ENCODE measurements at places on chromosomes 3 and 15. TPM values are rescaled to one million over a fixed set of nuclear protein-coding genes. Genes with fewer than 3 reads are reported as not detected.

SCAANT1 gene
- total RNA-seq: not detected

SLC22A13 gene
- not detected for total RNA-seq

C3orf85 gene
- total RNA-seq: not detected

IGSF10 gene
- 0.31 TPM for total RNA-seq

GOLGA8R gene
- 1.8 TPM for total RNA-seq

TRAIP gene
- total RNA-seq: 16.1 TPM

LOXL1 gene
- total RNA-seq: 92.8 TPM

SLC7A14 gene
- total RNA-seq: not detected

GRCh38 chr15:63597821-63598220 lies 634 bp downstream of the FBXL22 start:
- DNase-seq: no peak

GRCh38 chr15:98952381-98952803 lies 55.2 kb downstream of the PGPEP1L start:
- no peak for DNase-seq

DNA sequence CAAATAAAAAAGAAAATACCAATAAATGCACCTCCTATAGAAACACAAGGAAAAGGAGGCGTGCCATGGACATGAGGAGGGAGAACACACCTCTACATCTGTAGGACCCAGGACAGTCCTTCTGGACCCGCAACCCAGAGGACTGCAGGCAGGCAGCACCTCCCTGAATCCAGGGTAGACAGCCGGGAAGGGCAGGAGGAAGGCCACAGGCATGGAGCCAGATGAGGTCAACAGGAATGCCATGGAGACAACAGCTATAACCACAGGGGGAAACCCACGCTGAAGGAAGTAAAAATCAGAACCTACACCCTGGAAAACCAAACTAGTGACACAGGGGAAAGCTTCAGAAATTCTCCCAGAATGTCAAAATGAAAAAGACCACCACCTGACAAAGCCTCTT lies 248.8 kb upstream of the NSMCE3 start:
- peak; percentile 32 for DNase-seq

DNA sequence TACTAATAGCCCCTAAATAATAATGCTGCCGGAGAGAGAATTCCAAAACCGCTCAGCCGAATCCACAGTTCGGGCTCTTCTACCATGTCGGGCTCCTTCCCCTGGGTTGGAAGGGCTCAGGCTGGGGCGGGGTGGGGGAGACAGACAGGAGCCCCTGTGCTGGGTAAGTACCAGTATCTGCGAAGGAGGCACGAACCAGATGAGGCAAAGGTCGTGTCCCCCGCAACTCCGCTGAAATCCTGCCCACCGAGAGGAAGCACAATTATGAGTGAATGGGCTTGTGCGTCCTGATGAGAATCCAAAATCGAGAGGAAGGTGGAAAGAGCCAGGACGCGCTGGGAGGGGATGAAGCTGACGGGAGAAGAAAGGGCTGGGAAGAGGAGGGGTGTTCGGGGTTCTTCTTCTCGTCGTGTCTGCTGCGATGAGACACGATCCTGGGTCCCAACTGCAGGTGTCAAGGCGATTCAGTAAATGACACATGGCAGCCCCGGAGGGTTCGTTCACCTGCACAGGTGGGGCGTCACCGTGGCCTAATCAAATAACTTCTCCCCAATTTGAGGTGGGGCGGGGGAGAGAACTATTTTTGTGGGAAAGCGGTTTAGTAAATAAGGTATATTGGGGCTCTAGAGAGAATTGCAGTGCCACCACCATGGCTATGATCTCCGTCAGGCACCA lies 707 bp upstream of the FAM81A start:
- DNase-seq: no peak

- DNase-seq: no peak
Measured at GRCh38 chr15:54839379-54839778, 357.4 kb downstream of the RSL24D1 start.

DNA sequence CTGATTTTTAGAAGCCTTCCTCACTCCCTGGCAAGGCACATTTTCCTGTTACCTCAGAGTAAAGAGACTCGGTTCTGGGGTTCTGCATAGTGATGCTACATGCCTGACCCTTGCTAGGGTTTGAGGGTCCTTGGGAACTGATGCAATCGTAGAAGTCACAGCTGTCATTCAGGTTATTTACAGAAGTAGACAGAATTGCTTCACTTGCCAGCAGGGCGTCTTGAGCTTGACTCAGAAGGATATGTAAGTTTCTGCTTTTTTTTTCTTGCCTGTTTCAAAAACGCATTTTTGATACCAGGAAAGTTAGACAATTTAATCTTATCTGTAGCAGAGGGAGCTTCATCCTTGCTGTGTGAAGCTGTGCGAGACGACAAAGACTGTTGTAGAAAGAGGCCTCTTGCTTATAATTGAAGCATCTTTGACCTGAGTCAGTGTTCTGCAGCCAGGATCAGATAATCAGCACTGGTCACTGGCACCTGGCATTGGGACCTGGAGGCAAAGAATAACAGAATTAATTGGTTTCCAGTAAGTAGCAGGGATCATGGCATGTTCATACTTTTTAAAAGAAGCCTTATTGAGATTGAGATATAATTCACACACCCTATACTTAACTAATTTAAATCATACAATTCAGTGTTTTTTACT lies 24.8 kb downstream of the CACNA1D start:
- DNase-seq: no peak

DNA sequence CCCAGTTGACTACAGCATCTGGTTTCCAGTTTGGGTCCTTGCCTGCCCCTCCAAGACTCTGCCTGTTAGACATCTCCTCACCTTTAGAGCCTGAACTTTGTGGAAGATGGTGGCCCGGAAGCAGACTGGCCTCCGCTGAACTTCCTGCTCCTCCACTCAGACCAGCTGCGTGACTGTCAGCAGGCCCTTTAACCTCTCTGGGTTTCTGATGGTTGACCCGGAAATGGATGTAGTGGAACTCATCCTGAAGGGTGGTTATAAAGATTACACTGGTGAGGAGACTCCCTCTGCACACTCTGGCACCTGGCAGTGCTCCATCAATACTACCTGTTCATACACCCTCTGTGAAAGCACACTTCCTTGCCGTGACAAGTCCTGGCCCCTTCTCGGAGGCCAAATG lies 151.9 kb upstream of the TLE3 start:
- DNase-seq: no peak

GRCh38 chr15:100350434-100351226 lies 8.9 kb upstream of the ADAMTS17 start:
- DNase-seq: no peak

DNA sequence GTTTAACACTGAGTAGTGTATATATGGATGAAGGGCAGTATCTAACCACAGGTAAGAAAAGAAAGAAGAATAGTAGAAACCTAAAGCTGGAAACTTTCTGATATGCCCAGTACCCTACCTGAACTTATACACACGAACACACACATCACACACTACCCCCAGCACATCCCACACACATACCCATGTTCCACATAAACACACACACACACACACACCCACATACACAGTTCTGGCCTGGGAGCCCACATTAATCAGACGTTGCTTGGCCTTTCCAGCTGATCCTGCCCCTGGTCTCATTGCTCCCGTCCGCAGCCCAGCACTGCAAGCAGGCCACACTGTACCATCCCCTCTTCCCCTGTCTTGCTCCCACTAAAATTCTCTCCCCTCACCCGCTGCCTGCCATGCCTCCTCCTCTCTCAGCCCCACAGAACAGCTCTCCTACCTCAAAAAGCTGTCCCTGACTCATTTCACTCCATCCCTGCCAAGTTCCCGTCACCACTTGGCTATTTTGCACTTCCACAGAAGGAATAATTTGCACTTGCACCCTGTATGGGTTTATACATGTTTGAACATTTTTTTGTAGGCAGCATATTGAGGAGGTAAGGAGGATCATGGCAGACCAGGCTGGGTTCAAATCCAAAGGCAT lies 185.8 kb upstream of the PPP2R3A start:
- no peak for DNase-seq

- no peak for DNase-seq
Measured at GRCh38 chr15:73254598-73254997, 114.2 kb downstream of the HCN4 start.

DNA sequence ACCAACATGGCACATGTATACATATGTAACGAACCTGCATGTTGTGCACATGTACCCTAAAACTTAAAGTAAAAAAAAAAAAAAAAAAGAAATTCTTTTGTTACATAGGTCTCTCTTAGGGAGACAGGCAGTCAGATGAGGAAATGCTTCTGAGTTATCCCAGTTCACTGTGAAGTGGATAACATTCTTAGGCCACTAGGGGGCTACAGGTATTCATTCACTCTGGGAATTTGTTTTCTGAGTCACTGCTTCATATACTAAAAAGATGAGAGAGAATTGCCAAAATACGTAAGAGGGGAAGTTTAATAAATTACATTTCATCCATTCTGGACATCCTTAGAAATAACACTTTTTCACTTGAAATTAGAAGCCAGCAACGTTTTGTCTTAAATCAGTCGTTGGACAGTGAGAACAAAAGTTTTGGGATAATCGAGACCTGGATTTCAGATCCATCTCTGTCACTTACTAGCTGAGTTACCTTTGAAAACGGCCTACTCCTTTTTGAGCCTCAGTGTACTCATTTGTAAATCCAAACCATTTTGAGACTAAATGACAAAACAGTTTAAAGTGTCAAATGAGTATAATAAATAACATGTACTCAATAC lies 738.4 kb upstream of the ALCAM start:
- peak; percentile 80 for DNase-seq

DNA sequence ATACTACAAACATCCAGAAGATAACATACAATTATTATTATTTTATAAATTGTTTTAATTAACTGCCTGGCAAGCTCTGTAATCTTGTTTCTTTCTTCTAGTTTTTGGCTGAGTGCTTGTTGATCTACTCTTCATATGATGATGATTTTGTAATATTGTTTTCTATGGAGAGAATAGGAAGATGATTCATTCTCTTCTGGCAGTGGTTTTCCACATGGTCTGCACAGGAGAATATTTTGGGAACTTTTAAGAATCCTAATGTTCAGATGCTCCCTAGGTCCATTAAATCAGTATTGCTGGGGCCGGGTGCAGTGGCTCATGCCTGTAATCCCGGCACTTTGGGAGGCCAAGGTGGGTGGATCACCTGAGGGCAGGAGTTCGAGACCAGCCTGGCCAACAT lies 37.6 kb downstream of the CACNA2D3 start:
- no peak for DNase-seq

DNA sequence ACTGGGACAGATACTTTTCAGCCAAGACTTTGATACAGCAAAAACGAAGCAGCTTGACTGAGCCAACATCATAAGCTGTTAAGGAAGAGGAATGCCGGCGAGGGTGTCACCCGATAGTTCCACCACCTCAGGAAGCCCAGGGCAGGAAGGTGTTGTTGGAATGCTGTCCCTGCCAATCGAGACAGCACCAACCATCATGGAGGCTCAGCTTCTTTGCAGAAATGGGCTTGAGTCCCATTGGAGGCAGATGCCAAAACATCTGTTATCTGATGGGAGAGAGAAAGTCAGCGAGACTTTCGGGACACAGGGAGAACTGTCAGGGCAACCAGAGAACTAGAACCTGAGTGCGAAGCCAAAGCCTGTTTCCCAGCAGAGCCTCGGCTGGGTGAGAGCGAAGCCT lies 50.7 kb downstream of the CA12 start:
- no peak for DNase-seq

DNA sequence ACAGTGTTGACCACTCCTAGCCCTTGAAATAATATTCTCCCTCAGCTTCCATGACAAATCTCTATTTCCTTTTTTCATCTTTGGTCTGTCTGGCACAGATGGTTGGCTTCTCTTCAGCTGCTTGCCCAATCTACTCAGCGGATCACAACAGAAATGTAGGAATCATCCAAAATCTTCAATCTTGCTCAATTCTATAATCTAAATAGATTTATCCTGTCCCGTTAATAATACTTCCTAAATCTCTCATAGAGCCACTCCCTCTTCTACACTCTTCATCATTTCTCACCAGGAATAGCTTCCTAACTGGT lies 3.8 kb downstream of the PEAK1 start:
- no peak for DNase-seq

GRCh38 chr3:183822631-183823030 lies 2.7 kb downstream of the MAP6D1 start:
- no peak for DNase-seq

GRCh38 chr3:32239307-32240158 lies 1.1 kb downstream of the CMTM8 start:
- DNase-seq: peak; percentile 16

DNA sequence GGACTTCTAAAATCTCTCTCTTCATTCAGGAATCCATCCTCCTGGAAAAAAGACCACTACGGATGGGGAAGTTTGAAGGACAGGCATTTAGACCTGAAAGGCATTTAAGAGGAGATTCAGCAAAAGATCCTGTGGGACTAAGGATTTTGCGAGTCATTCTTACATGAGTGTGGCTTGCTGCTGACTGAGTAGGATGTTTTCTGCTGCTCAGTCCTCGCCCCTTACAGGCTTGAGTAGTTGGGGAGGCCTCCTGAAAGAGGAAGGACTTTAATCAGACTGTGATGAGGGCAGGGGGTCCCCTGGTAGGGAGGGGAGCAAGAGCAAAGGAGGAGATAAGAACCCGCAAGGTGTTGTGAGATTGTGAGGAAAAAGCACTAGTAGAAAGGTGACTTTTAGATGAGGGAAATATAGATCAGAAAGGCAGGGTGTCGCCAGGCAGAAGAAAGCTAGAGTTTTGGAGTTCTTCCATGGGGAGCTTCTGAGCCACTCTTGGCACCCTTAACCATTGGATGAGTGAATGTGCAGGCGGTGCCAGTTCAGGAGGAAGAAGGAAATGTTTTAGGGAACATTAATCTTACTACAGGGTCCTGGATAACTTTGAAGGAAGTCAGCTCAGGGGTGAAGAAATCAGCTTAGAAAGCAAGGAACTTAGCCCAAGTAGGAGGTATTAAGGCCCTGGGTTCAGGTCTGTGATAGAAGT lies 171.1 kb downstream of the RORA start:
- DNase-seq: no peak

GRCh38 chr3:46539443-46540005 lies 26.6 kb downstream of the LRRC2 start:
- DNase-seq: no peak

DNA sequence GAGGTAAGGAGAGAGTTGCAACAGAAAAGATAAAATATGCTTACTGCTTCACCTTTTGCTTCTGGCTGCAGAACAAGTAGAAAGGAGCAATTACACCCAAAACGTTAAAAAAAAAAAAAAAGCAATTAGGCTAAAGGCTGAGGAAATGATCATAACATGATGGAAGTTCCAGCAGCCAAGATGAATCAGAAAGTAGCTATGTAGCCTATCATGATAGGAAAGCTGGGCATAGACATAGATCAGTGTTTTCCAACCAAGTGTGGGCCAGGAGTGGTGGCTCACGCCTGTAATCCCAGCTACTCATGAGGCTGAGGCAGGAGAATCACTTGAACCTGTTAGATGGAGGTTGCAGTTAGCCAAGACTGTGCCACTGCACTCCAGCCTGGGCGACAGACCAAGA lies 52.6 kb downstream of the AGTR1 start:
- DNase-seq: no peak
